ENCODE measurements at places on chromosomes 7 and 10. TPM values are rescaled to one million over a fixed set of nuclear protein-coding genes. Genes with fewer than 3 reads are reported as not detected.

DNA sequence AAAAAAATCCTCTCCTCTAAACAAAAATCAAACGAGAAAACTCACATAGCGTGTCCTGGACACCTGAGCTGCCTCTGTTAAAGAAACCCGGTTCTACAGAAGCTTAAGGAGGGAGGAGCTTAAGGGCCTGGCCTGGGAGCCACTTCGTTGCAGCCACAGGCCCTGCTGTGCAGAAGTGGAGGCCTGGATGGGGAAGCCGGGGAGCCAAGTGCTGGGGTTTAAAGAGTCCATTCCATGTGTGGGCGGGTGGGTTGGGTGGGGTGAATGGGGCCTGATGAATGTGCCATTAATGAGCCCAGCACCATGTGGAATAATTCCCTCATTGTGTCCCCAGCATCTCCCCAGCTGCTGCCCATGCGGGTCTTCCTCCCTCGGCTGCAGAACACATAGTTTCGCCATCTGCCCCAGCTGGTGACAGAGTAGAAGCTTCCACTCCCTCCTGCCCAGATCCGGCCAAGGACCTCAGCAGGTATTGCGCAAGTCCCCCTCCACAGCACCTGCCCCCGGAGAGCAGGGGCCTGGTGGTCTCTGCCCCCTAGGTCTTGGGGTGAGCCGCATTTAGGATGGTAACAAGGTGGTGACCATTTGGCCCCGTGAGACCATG lies 127.8 kb upstream of the BTBD16 start:
- no peak for DNase-seq

- no peak for DNase-seq
Measured at GRCh38 chr7:29490094-29490607, 73.5 kb upstream of the PRR15 start.

DNA sequence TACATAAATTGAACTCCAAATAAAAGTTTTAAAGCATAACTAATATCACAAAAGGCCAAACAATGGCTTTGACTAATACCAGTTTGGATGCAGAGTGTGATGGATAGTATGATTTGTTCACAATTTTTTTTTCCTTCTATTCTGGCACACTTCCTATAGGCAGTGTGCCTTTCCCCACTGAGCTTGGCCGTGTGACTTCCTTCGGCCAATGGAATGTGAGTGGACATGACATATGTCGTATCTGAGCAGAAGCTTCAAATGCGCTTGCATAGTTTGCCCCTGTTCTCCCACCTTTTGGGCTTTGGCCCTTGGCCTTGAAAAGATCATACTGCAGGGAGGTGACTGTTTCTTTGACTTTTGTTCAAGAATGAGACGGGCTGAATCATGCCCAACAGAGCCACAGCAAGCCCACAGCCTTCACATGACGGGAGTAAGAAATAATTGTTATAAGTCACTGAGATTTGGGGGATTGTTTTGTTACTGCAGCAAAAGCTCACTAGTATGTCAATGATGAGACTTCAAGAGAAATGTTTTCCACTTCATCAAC lies 279.9 kb upstream of the NEBL start:
- DNase-seq, result no peak

STRIP2 gene
- total RNA-seq, result 7.9 TPM

DNA sequence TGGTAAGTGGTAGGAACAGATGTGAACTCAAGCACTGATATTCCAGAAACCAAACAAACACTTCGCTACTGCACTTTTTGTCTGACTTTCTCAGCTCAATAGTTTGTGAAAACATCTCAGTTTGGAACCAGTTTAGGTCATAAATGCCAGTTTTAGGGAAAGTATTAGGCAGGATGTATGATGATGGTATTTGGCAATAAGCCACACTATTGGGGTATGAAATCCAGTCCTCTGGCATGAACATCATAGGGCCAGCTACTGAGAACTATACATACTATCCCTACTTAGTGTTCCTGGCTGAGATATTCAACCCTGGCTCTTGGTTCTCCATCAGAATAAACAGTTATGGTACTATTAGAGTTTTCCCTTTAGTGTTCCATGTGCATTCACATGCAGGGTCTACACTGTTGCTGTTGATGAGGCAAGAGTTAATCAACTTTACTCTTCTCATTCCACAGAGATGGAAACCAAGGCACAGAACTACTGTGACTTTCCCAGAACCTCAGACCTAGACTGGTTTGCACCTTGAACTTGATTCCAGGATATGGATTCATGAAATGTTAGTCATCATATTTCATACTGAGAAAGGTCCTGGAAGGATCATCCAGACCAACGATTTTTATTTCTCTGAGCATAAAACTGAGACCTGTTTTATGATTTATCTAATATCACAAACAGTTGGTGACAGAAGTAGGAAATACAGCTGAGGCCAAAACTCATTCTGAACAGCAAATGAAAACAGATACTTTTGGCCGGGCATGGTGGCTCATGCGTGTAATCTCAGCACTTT lies 20.0 kb upstream of the IFIT2 start:
- DNase-seq, result no peak

- DNase-seq, result no peak
Measured at GRCh38 chr10:70827086-70827757, 11.5 kb downstream of the SGPL1 start.

OR2A25 gene
- total RNA-seq, result not detected

WIPF3 gene
- not detected for total RNA-seq

DNA sequence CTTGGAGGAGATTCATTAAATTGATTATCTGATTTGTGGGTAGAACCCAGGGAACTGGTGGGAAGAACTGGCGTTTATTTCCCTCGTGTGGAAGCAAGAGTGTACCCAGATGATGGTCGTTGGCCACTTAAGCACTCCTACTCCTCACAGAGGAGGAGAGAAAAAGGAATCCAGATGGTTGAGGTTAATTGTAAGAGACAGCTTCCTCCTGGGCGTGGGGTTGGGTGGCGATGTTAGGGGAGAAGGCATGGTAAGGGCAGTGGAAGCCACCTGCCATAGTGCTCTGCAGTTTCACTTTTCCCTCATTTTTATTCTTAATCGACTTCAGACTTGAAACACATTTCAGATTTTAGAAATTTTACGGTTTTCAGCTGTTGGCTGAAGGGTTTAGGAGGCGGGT lies 104.1 kb downstream of the DOCK1 start:
- no peak for DNase-seq

LGI1 gene
- total RNA-seq, result not detected

ZNF467 gene
- total RNA-seq, result 0.22 TPM

DNA sequence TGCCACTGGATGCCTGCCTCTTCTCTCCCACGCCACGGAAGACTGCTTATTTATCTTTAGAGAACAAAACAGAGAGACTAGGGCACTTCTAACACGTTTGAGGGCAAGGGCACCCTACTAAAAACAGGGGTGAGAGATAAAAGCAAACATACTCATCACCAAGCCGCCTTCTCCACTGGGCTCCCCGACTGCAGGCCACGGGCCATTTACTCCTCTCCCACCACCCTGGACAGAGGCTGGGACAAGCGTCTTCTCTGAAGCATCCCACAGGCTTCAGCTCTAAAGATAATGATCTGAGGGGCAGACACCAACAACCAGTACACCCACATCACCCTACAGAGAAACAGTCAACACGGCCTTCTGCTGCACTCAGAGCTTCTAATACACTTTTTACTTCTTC lies 78.7 kb downstream of the CYTH3 start:
- no peak for DNase-seq

DNA sequence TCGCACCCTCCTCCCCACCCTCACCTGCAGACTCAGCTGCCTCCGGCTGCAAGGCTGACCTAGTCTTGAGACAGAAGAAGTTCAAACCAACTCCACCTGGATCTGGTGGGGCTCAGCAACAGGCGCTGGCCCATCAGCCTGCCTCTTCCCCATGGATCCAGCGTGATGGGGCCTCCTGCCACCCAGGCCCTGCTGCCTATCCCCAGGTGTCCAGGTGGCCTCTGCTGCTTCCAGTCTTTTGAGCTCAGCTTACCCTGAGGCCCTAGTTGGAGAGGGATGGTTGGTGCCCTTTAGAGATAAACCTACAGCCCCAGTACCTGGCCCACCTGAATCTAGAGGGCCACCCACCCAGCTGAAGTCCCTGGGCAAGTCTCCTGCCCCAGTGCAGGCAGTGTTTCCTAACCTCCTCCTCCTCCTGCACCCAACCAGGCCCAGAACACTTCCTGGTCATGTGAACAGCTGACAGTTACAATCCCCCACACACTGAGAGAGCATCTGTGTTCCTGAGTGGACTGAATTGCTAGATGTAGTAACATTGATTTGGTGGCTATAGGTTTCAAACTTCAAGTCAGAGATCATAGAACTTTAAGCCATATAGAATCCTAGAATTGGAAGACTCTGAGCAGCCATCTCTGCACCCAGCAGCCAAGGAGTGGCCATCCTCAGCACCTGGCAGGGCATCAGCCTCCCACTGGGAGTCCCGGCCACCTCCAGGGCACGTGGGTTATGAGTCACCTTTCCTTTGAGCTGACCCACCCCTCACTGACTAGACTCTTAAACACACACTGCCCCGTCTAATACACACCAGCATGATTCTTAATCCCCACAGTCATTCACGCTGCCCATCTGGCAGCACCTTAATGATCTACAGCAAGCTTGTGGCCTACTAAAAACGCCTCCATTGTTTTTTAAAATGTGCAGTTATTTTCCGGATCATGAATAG lies 51.9 kb downstream of the ALOX5 start:
- no peak for DNase-seq

- DNase-seq, result no peak
Measured at GRCh38 chr10:57716884-57717283, 550.8 kb downstream of the IPMK start.

All from activated naive CD8-positive, alpha-beta T cell treated with anti-CD3 and anti-CD28 coated beads for 36 hours (primary cell).